ENCODE measurements at places on chromosomes 1 and 21. TPM values are rescaled to one million over a fixed set of nuclear protein-coding genes. Genes with fewer than 3 reads are reported as not detected.
A peak's percentile ranks its signal among the peaks of the same experiment; 100 is the strongest.

The RNF2 gene
- 30.9 TPM for total RNA-seq

The CTSS gene
- total RNA-seq = 18.9 TPM

The CRYAA gene
- total RNA-seq = not detected

The DNAJB4 gene
- 70.9 TPM for total RNA-seq

The LBR gene
- 68.5 TPM for total RNA-seq

- no peak for DNase-seq
Measured at GRCh38 chr1:43605157-43605556, 44.8 kb upstream of the KDM4A start.

DNA sequence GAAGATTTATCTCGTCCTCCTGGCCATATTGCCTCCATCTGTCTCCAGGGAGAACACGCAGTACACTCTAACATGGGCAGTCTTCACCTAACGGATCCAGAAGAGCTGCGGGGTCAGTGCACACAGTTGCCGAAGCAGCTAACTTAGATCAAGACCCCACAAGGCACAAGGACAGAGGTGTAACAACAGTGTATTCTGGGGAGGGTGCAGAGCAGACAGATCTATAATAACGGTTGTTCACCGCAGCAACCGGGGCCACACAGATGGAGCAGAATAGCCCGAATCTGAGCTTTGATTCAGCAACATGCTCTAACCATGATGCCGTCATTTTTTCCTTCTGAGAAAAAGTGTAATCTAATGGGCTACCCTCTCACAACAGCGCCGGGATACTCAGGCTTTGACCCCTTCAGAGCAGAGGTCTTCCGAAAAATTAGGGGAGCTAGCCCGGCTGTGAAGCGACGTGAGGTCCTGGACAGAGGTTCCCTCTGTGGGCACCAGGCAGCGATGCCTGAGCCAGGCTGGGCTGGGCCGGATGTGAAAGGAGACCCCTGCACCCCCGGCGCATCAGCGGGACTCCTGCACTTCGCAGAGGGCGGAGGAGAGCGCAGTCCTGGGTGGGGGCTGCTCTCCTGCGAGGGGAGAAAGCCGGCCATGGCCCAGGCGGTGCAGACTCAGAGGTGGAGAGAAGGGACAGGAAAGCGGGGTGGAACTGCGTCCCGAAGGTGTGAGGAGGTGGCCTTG is 57.5 kb downstream of the BCL9 start:
- DNase-seq = peak; percentile 21

GRCh38 chr1:234756066-234756774 is 146.2 kb upstream of the IRF2BP2 start:
- DNase-seq = no peak

- peak; percentile 48 for DNase-seq
Measured at GRCh38 chr1:9909234-9910046, 629 bp downstream of the CTNNBIP1 start.

DNA sequence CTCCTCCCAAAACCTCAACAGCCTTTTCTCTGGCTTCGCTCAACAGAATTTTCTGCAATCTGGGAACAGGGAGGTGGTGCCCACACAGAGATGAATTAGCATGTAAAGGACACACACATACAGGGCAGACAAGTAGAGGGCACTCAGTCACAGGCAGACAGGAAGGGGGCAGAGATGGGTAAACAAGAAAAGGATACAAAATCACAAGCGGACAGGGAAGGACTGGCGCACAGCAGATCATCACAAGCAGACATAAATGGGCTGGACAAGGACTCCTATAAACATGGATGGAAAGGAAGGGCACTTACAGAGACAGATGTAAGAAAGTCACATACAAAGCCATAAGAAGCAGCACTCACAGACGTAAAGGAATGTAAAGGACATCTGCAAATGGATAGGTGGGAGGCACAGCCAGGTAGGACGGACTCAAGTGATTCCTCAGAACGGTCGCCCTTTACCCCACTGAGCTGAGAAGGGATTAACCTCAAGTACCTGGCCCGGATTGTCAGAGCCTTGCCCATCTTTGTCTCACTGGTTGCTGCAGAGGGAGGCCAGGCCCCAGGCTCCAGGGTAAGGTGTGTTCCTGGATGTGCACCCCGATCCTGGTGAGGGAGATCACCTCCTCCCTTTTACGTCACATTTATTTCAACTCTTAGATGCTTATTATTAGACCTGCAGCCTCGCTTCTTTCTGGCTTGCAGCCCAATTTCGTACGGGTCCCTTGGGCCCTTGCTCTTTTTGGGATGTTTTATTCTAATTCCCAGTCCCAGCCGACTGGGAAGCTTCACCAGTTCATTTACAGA is 836 bp upstream of the PRCC start:
- DNase-seq = no peak

DNA sequence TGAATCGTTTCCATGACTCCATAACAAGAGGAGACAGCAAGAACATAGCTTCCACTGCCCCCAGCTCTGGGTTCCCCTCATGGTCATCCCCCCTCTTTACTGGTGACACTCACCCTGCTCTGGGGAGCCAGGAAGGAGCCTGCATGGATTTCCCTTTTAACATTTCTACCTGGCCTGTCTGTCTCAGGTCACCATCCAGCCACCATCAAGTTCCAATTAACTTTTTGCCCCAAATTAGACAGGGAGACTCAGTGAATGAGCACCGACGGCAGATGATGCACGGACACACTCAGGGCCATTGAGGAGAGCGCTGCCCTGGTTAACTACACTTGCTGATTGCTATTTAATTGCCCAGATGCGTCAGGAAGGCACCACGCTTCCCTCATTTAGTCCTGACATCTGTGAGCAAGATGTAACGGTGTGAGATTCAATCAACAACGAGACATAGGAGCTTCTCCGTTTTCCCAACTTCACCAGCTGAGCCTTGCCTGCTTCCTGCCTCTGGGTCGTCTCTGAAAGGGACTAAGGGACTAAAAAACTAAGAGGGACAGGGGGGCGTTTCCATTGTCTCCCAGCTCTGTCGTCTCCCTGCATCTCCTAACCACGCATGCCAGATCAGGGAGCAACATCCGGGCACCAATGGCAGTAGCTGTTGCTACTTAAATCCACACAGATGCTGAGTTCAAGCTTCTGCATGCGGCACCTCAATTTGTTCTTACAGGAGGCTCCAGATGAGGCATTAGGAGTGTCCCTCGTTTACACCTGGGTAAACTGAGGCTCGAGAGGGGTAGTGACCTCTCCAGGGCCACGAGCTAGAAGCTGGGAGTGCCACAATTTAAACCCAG is 426.7 kb downstream of the NPHP4 start:
- no peak for DNase-seq

- no peak for DNase-seq
Measured at GRCh38 chr1:1035291-1035943, 15.5 kb downstream of the AGRN start.

- no peak for DNase-seq
Measured at GRCh38 chr1:84571150-84571535, 3.1 kb downstream of the CTBS start.

DNA sequence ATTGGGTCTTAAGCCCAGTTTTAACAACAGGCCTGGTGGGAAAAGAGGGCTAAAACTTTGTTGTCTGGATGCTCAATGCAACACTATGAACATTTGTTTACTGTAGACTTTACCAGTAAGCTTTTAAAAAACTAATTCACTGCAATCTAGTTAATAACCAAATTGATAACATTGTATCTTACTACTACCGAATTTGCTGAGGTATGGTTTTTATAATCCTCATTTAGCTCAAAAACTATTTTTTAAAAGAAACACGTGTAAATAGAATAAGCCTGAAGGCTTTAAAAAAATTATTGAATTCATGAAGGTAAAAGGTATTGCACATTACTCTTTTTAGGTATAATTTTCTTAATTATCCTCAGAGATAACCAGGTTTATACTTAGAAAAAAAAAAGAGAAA is 500.6 kb downstream of the RWDD3 start:
- no peak for DNase-seq

- DNase-seq = no peak
Measured at GRCh38 chr1:110328700-110329099, 10.5 kb upstream of the RBM15 start.

DNA sequence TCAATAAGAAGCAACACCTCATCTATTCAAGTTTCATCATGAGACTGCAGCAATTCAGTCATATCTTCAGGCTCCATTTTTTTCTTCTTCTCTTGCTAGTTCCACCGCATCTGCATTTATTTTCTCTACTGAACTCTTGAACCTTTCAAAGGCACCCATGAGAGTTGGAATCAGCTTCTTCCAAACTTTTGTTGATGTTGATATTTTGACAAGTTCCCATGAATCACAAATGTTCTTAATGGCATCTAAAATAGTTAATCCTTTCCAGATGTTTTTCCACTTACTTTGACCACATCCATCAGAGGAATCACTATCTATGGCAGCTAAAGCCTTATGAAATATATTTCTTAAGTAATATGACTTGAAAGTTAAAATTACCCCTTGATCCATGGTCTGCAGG is 434.3 kb downstream of the GPATCH2 start:
- no peak for DNase-seq

DNA sequence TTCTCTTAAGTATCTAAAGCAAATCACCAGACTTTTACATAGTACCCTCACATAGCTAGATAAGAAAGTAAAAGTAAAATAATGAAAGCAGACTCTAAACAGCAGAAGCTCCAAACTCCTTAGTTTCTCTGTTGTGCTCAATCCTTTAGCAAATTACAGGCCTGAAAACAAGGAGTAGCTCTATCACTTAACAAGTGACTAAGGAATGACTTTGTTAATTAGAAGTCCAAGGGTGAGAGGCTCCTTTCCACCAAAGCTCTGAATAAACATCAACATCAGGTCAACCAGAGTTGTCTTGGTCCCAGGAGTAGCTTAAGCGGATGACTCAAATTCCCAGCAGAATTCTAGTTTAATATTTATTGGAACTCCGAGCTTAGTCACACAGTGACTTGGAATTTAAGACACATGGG is 5.9 kb downstream of the NRIP1 start:
- no peak for DNase-seq

DNA sequence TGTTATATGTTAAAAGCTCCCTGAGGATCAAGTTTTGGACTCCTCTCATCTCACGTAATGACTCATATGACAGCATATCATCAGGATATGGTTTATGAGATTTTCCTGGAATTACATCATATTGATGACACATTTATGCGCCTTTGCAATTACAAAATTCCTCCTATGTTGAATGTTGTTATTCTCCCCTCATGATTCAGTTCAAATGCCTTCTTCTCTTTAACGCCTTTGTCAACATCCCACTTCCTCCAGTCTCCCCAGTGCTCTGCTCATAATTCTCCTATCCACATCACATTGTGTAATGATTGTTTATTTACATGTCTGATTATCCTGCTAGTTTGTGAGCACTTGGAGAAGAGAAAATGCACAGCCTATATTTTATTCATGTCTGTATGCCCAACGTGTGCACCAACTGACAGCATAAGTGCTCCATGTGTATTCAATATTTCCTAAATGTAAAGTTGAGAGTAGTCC is 80.9 kb upstream of the BACH1 start:
- no peak for DNase-seq

- no peak for DNase-seq
Measured at GRCh38 chr1:153355445-153356071, 2.1 kb upstream of the S100A9 start.

GRCh38 chr1:15874471-15874870 is 27.0 kb downstream of the SPEN start:
- no peak for DNase-seq

- DNase-seq = no peak
Measured at GRCh38 chr1:185483664-185484450, 166.8 kb upstream of the IVNS1ABP start.

DNA sequence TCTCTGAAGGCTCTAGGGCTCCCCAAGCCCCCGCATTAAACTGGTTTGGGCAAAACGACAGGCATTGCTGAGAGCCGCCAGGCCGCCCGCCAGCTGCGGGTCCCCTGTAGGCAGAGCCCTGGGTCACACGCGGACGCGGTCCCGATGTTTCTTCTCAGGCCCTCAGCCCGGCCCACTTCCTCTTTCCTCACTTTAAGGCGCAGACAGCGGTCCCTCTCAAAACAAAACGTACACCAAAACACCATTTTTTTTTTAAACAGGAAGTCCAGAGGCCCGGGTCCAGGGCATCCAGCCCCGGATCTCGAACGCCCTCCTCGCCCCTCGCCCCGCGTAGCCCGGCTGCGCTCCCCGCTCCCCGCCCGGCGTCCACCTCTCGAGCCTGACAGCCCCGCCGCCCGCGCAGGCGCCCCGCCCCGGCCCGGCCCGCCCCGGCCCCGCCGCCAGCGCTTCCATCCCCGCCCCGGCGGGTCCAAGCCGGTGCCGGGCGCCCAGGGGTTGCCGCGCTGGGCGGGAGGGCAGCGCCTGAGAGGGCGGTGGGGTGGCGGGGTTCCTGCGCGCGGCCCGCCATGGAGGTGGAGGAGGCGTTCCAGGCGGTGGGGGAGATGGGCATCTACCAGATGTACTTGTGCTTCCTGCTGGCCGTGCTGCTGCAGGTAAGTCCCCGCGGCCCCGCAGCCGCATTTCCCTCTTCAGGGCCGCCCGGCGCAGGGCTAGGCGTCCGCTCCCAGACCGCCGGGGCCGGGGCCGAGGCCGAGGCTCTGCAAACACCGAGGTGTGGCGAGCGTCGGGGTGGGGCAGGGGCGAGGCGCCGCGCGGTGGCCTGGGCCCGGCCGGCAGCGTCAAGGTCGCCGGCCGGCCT is at the start of gene SLC22A15:
TSS of gene SLC22A15 (plus strand) at position 452 of the 859 bp plus-strand sequence. CDS start at position 567, 115 bp downstream.
- DNase-seq = peak; percentile 29

GRCh38 chr1:69294171-69294570 is 273.6 kb upstream of the LRRC7 start:
- no peak for DNase-seq

- DNase-seq = no peak
Measured at GRCh38 chr1:171948511-171948910, 107.2 kb downstream of the DNM3 start.

DNA sequence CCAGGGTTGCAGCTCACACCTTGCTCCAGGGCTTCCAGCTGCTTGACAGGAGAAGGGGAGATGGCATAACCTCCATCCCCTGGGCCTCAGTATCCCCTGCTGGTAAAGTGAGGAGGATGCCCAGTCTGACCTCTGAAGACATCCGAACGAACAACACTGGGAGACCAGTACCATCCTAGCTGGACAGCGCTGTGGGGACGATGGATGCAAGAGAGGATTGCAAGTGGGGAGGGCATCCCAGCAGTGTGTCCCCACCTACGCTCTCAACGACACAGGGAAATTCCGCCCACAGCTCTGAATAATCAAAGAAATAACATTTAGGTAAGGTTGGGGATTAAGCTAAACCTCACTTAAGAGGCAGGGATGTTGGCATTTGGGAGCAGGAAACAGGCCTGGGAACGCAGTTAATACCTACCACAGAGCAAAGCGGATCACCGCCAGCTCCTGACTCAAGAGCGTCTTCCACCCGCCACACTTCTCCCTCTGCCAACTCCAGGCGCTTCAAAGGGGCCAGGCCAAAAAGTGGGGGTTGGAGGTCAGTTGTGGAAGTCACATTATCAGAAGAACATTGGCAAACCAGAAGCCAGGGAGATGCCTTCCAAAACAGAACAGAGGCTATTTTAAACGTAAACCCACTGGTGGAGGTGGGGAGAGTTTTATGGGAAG is 47.6 kb downstream of the SSBP3 start:
- no peak for DNase-seq

GRCh38 chr1:69172003-69173000 is 395.4 kb upstream of the LRRC7 start:
- DNase-seq = no peak

GRCh38 chr1:116312681-116313069 is 60.4 kb upstream of the ATP1A1 start:
- no peak for DNase-seq

- no peak for DNase-seq
Measured at GRCh38 chr1:7557301-7557891, 213.7 kb upstream of the VAMP3 start.

- no peak for DNase-seq
Measured at GRCh38 chr1:91120936-91121335, 99.1 kb upstream of the ZNF644 start.
